ENCODE measurements at places on chromosomes 4 and X.

GRCh38 chr4:112099701-112100297 is 45.5 kb upstream of the FAM241A start:
- DNase-seq, result no peak

DNA sequence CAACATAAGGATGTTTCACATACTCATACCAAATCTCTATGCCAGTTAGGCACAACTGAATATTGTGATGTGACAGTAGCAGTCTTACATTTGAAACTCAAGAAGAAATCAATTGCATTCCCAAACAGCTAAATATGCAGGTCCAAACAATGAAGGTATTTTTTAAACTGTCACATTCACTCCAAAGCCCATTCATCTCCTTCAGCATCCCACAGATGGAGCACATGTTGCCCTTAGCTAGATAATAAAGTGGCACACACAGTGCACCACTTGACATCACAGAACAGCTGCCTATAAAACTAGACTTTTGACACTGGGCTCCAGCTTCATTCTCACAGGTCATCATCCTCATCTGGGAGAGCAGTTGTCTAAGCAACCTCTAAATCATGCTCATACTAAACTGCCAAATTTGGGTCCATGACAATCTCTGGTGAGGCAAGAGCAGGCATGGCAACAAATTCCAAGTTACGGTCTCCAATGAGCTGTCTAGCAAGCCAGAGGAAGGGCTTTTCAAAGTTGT is 26.2 kb upstream of the ARHGEF6 start:
- no peak for DNase-seq

DNA sequence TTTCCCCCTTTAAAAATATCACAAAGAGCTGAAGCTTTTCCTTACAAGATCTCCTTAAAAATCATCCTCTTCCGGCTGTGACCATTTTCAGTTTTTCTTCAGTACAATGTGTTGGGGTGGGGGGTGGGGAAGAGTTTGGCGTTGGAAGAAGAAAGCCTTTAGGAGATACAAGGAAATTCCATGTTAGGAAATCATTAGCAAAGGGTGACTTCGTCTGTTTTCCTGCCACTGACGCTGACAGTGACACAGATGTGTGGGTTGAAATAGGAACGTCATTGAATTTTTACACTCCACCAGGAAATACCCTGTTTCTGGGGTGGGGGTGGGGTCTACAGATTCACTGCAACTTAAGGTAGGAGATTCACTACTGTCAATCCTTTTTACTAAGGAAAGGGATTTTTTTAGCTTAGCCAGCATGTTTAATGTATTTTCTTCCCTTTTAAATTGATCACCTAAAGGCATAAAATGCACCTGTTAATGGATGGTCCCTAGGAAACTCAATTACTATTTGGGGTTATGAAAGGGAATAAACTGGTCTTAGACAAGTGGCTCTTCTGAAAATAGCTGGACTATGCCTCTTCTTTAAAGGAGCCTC is 3.9 kb downstream of the MAMLD1 start:
- DNase-seq, result no peak

GRCh38 chrX:966396-967070 is 245.9 kb downstream of the CRLF2 start:
- DNase-seq, result no peak

DNA sequence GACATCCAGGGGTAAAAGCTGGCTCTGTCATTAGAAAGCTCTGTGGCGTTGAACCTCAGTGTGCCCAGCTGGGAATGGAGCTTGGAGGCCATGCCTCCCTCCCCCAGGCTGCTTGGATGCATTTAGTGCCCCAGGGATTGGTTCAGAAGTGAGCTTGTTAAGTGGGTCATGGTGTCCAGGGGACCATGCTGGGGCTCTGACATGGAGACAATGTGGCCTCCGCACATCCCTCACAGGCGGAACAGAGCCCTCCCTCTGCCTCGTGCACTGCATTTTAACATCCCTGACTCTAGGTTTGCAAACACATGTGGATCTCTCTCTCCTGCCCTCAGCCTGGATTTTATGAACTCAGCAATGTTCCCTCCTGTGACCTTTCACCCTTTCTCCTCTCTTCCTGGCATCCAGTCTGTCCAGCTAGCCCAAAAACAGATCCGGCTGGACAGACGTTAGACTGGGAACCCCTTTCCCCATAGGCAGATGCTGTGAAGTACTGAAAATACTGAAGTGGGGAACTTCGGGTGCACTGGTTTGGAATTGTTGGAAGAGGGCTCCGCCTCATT is 81.5 kb downstream of the SORCS2 start:
- DNase-seq, result no peak

GRCh38 chrX:40140706-40141499 is 43.1 kb upstream of the BCOR start:
- no peak for DNase-seq

- DNase-seq, result no peak
Observed at GRCh38 chr4:94412658-94413038, 39.1 kb upstream of the PDLIM5 start.

DNA sequence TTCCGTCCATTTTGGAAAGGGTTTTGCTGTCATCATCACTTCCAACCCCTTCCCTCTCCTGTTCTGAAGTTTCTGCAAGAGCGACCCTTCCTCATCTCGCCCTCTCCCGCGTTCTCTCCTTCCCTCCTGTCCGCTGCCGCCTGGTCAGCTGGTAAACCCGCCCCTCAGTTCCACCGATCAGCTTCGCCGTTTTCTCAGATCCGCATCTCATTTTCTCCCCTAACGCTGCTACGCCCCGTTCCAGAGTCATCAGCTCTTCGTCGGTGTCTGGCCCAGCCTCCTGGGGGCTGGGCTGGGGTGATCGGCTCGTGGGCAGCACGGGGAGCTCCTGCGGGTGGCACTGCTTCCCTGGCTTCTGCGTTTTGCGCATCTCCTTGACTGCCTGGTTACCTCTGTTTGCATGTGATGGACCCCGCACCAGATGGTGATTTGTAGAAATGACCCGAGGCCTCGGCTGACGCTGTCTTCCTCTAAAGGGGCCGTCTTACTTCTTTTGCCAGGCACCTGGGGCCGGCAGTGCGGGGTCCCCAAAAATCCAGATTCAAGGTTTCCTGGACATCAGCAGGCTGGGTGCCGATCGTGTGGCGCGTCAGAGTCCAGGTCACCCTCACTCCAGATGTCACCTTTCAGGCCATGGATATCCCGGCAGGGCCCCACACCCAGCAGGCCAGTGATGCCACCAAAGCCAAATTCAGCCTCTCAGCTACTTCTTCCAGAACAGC is 13.4 kb downstream of the CTBP1 start:
- DNase-seq, result no peak

- DNase-seq, result no peak
Observed at GRCh38 chrX:136652822-136653723, 5.1 kb downstream of the CD40LG start.

GRCh38 chr4:6548201-6548881 is 26.6 kb upstream of the MAN2B2 start:
- no peak for DNase-seq

- no peak for DNase-seq
Observed at GRCh38 chr4:129254526-129254925, 158.6 kb downstream of the C4orf33 start.

GRCh38 chr4:5784021-5784420 is 73.0 kb downstream of the EVC start:
- no peak for DNase-seq

- DNase-seq, result no peak
Observed at GRCh38 chrX:7159149-7159861, 11.4 kb upstream of the PUDP start.

DNA sequence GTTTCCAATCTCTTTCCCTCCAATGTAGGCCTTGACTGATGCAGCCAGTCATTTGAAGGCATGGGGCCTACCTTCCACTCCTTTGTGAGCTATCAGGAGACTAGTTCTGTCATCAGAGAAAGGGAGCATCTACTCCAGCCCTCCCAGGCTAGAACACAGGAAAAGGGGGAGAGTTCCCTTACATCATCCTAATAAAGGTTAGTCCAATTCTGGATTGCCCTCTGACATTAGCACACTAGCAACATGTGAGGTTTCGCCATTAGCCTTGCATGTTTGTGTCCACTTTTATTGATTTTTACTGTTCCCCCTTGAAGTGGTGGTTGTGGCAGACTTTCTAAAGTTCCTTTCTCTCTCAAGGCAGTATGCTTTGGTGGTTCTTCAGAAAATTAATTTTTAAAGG is 67.3 kb downstream of the ZFX start:
- DNase-seq, result no peak

- DNase-seq, result no peak
Observed at GRCh38 chr4:11743236-11743635, 314.5 kb upstream of the HS3ST1 start.

- no peak for DNase-seq
Observed at GRCh38 chr4:89312066-89312465, 4.5 kb upstream of the GPRIN3 start.

- DNase-seq, result no peak
Observed at GRCh38 chrX:140521393-140521792, 16.5 kb upstream of the SOX3 start.

DNA sequence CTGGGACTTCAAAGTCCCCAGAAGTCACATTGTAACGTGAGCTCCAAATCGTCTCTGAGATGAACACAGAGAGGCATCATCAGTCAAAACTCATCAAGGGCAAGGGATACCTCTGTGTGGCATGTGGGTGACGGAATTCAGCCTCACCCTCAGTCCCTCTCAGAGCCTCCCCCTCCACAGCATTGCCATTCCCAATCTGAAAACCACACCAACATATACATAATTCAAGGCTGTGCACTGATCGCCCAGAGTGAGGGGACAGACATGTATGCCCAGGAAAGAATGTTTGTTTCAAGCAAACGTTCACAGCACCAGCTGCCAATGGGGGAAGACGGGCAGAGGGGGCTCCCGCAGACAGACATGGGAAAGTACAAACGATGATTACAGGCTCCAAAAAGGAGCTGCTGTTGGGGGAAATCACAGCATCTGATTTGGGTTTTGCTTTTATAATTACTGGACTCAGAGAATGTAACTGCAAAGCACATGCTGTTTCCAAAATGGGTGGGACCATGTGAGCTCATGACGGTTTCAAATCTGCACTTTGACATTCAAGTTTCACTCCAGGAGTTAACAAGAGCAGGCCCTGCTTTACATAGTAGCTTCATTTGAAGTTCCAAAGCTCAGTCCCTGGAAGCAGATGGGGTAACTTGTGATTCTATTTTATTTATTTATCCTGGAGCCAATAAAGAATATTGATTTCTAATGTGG is 88.3 kb downstream of the CLCN4 start:
- DNase-seq, result no peak

- DNase-seq, result peak; percentile 3
Observed at GRCh38 chrX:39652336-39652735, 445.4 kb downstream of the BCOR start.

GRCh38 chr4:24980740-24981139 is 50.0 kb downstream of the LGI2 start:
- DNase-seq, result no peak

- DNase-seq, result no peak
Observed at GRCh38 chr4:53963336-53963735, 101.1 kb downstream of the CHIC2 start.

- DNase-seq, result no peak
Observed at GRCh38 chrX:31355206-31355955, 283.5 kb upstream of the FTHL17 start.

- no peak for DNase-seq
Observed at GRCh38 chr4:187390646-187391045, 604.9 kb upstream of the ZFP42 start.

DNA sequence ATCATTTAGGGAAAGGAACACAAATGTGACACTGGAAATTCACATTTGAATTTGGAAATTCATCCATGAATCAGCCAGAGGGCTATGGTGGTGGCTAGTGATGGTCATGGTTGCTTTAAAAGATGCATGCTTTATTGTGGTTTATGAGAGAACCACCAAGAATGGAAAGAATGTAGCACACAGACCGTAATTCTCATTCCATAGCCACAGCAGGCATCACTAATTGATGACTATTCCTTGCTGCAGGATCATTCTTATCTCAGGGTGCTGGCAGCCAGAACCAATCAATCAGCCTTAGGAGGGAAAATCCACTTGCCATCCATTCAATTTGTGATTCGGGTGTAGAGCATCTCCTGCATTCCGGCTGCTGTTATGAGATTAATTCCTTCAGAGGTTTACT is 115.6 kb downstream of the DHRSX start:
- DNase-seq, result no peak

GRCh38 chrX:115357326-115358120 is 68.0 kb downstream of the LUZP4 start:
- DNase-seq, result no peak

- DNase-seq, result no peak
Observed at GRCh38 chrX:24515447-24515846, 50.4 kb downstream of the PDK3 start.

- DNase-seq, result no peak
Observed at GRCh38 chr4:140286456-140286855, 87.0 kb upstream of the SCOC start.

DNA sequence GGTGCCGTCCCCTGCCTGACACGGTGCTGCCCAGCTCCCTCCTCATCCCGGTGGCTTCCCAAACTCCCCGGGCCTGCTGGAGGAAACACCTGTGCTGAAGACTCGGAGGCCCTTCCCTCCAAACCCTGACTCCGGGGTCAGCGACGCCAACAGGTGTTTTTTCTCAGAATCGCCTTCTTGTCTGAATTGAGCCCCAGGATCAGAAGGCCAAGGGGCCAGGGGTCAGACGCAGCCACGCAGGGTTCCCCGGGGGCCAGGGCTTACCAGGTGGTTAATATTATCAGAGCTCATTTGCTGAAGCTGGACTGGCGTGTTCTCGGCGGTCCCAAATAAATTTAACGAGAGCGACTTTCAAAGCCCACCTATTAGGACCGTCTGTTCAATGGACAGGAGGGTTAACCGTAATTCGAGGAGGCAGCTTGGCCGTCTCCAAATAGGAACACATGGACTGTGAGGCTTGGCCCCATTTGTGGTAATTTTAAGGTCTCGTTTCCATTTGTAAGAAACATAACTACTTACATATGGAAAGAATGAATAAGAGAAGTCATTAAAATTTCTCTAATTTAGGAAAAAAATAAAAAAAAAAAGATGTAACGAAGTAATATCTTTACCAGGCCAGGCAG is 239.3 kb downstream of the CRLF2 start:
- no peak for DNase-seq

- no peak for DNase-seq
Observed at GRCh38 chr4:105807496-105807895, 87.8 kb upstream of the NPNT start.

DNA sequence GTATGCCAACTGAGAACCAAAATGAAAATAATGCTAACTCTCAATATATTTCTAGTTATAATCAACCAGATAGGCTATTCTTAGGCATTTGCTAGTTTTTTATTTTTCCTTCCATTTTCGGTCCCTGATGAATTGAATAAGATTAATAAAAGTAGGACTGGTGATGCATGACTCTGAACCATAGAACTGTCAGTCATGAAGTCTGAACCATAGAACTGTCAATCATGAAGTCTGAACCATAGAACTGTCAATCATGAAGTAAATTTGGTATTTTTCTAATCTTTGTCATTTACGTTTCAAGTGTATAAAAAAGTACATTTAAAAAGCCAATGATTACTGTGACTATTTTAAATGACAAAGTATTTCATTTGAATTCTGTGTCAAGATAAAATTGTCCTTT is 460.2 kb upstream of the NDST3 start:
- no peak for DNase-seq

All from activated CD4-positive, alpha-beta T cell treated with anti-CD3 and anti-CD28 coated beads for 4 hours (primary cell).